ENCODE measurements at places on chromosomes 2 and 18.

- peak; percentile 67 for DNase-seq
Observed at GRCh38 chr2:219430633-219431615, 3.7 kb upstream of the SPEG start.

- DNase-seq, result no peak
Observed at GRCh38 chr2:174444761-174445160, 42.1 kb downstream of the GPR155 start.

DNA sequence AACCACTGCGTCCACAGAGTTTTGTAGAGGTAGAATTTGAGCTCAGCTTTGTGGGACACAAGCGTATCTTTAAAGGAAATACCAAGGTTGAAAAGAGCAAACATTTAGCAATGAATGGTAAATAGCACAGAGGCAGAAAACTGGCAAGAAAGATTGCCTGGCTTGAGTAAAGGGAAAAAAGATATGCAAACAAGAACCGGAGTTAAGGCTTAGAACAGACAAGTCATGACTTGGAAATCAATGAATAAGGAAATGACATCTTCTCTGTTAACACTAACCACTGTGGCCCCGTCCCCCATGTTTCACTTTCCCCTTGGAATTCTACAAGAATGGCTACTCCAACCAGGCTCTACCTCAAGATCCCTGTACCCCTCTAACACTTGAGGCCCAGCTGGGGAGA lies 3.8 kb downstream of the STAM2 start:
- DNase-seq, result peak; percentile 53

- DNase-seq, result peak; percentile 90
Observed at GRCh38 chr2:215619022-215619958, 183.4 kb upstream of the FN1 start.

GRCh38 chr18:77052983-77053309 lies 79.6 kb downstream of the MBP start:
- DNase-seq, result no peak
